GF-D8 (cell line): ENCODE measurements at places on chromosomes 11 and 22.

DNA sequence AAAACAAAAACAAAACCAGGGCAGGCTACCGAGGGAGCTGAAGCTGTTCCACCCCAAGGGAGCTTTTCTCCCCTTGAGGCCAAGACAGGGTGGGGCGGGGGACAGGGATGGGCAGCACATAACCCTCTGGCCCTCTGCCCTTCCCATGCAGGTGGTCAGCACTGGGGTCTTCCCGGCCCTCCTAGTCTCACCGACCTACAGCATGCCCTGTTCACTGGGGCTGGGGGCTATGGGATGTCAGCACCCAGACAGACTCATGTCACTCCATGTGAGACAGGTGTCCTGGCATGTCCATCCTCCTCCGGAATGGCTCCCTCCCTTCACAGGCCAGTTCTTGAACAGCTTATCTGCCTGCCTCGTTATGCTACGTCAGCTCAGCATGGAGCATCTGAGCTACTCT is 51.7 kb downstream of the DSCAML1 start:
- DNase-seq: no peak

- no peak for DNase-seq
Measured at GRCh38 chr22:48981371-48982061, 846.2 kb downstream of the BRD1 start.

GRCh38 chr11:116928102-116928777 is 90.8 kb upstream of the APOA1 start:
- DNase-seq: peak; percentile 99

- no peak for DNase-seq
Measured at GRCh38 chr11:101003468-101003867, 126.1 kb downstream of the PGR start.

GRCh38 chr22:46539169-46539568 is 1.7 kb upstream of the CELSR1 start:
- no peak for DNase-seq

GRCh38 chr11:18704698-18705097 is 6.1 kb downstream of the TMEM86A start:
- no peak for DNase-seq

DNA sequence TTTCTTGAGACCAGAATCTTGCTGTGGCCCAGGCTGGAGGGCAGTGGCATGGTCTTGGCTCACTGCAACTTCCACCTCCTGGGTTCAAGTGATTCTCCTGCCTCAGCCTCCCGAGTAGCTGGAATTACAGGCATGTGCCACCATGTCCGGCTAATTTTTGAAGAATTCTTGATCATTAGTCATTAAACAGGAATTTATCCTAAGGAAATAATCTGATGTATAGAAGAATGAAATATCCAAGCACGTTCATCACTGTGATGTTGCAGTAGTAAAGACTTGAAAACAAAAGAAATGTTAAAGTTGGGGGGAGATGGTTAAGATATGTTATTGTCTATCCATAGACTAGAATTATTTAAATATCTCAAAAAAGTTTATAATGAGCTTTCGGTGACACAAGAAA is 23.6 kb downstream of the CBL start:
- DNase-seq: no peak

GRCh38 chr11:122201106-122201505 is 85.1 kb upstream of the BLID start:
- no peak for DNase-seq

DNA sequence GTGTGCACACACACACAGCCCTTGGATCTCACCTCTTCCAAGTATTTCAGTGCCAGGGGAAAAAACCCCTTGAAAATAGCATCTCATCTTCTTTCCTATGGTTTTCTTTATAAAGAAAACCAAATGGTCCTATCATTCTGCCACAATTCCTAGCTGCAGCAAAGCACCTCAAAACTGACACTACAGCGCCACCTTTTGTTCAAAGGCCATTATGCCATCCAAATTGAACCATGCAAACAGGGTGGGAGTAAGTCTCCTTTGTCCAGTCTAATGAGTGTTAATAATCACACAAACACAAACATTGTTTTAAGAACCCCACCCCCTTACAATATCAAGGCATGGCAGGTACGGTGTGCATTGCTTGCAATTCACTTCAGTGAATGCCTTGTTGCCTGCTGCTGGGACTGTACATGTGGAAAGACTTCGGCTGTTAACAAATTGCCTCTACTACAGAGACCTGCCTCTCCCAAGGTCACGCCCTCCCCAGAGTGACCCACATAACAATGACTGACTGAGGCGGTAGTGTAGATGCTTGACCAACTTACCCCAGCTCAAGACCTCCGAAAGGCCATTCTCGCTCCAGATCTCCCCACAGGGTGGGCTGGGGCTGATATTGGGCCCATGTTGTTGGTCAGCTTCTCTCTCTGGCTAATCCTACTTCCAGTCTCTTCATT is 31.7 kb downstream of the FAM181B start:
- no peak for DNase-seq

DNA sequence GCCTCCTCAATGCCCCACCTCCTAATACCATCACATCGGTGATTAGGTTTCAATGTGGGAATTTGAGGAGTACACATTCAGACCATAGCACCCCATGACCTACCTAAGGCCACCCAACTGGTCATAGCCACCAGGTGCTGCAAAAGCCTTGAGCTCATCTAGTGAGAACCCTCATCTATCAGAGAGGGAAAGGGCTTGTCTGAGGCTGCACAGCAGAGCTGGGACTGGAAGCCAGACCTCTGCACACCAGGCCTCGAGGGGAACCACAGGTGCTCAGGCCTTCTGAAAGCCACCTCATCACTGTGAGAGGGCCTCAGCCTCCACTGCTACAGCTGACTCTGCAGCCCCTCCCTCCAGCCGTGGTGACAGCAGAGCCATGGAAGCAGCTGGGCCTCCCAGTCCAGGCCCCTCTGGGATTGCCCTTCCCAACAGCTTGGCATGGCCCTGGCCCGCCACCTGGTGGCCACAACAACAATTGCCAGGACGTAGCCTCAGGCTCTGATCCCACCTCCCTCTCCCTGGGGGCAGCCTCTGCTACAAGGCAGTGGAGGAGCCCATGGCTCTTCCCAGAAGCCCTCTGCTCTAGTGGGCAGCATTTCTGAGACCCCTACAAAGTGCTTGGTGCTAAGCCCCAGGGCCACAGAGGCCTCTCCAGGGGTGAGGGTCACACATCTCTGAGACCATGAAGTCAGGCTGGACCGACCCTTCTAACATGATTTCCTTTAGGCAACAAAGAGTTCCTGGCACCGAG is 41.0 kb upstream of the PRDM11 start:
- DNase-seq: no peak

DNA sequence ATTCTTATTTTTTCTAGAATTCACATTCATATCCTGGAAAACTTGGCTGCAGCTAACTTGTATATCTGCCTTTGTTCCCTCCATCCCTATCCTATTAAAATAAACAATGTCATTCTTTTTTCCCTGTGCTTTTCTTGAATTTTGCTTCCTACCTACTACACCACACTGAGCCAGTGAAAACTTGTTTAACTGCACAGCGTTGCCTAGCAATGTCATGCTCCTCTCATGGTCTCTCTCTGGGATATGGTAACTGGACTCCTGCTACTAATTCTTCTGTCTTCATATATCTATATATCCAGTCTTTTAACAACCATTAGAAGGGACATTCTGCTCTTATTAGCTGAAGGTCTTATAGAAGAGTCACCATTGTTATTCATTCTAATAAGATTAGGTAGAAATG is 434.4 kb downstream of the METTL15 start:
- no peak for DNase-seq
